ENCODE measurements at places on chromosomes 2 and 18.

DNA sequence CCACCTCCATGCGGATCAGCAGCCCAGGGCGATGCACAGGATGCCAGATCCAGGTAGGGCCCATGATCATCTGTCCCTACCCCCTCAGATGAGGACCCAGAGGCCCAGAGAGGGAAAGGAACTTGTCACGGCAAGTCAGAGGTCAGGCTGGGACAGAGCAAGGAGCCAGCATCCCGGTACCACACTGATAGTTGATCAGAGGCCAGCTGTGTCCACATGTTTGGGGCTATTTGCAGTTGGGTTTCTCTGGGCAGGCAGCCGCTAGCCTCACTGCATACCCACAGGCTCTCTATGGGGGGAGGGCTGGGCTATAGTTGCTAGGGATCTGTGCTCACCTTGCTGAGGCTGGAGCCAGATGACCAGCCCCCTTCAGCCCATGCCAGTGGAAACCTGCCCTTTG is 9.6 kb downstream of the GAREM2 start:
- DNase-seq, result no peak

- no peak for DNase-seq
Observed at GRCh38 chr2:54535599-54536195, 79.6 kb downstream of the SPTBN1 start.

DNA sequence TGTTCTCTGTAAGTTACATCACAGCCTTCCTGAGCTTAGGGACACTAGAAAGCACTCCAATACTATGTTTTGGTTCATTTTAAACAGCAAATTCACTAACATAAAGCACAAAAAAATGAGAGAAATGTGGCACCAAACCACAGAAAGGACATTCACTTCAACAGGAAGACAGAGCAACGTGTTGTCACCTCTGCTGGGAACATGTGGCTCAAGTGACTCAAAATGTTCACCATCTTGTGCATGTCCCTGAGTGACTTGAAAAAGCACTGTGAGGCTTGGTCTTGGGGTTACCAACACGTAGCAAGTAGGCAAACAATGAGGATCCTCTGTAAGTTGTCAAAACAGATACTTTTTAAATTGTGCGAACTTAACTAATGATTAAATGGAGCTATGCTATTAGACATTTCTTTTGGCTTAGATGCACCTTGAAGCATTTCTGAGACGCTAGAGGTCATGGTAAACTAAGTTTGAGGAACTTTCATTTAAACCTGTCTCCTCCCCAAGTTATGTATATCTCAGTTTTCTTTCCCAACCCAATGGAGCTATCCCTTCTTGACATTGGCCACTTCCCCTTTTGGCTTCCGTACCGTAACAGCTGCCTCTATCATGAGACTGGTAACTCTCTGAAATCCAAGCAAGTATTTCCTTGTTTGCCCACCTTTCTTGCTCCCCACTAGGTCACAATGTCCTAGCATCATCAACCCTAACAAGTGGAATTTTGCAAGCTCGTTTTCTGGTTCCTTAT is 14.0 kb upstream of the ST6GAL2 start:
- DNase-seq, result no peak

DNA sequence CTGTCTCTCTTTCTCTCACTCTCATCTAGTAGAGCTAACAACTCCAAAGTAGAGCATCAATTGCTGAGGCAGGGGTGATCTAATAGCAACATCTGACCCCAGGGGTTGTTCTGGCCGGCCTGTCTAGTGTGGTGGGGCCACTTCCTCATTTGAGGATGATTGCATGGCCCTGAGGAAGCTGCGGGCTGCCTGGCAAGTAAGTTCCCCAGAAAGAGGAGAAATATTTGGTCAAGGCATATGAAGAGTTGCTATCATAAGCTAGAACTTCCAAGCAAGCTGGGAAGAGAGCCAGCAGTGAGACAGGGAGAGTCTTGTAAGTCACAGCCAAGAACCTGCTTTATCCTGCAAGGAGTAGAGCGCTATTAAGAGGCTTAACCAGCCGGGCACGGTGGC is 50.8 kb upstream of the TMEM87B start:
- no peak for DNase-seq

GRCh38 chr2:2742726-2743125 is 411.7 kb upstream of the MYT1L start:
- no peak for DNase-seq

DNA sequence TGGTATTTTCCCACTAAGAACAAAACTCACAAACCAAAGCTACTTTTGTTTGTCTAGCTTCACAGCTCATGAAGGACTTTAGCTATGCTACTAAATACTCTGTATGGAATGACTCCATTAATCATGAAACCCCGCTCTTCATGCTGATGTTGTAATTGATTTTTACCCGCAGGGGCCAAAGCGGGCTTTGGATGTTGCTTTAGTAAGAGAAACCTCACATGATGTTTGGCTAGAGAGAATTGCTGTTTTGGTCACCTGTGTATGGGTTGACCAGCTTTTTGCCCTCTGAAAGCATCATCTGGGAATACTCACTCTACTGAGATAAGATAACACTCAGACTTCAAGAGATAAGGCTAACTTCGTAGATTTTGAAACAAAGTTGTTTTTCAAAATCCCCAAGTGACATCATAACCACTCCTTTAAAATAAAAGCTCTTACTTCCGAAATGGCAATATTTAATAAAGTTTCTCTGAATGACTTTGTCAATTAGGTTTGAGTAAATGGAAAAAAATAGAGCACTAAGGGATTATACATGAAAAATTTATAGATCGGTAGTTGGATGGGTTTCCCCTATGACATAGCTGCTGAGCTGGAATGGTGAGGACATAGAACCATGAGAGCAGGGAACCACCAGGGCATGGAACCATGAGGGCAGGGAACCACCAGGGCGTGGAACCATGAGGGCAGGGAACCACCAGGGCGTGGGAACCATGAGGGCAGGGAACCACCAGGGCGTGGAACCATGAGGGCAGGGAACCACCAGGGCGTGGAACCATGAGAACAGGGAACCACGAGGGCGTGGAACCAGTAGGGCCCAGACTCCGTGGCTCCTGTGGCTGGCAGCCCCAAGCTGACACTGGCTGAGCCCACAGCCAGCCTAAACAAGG is 31.9 kb downstream of the ACKR3 start:
- DNase-seq, result no peak

DNA sequence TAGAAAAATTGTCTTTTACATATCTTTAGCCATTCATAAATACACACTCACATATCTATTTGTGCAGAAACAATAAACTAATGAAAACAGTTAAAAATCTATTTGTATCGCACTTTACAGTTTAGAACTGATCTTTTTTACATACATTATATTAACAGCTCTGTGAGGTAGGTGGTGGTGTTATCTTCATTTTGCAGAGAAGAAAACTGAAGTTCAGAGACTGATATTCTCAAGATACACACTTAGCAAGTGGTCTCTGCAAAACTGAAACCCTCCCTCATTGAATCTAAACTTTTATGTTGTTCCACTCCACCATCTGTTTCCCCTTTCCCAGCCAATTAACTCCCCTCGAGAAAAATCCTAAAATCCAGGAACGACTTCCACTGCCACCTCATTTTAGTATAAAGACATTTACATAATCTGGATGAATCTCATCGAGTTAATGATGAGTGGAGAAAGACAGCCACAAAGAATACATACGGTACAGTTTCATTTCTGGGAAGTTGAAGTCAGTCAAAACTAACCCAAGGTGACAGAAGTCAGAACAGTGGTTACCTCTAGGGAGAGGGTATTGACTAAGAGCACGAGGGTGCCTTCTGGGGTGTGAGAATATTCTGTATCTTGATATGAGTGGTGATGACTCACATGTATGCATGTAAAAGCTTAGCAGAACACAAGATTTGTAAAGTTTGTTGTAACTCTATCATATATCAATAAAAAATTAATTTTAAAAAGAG is 524.2 kb upstream of the TCF4 start:
- DNase-seq, result no peak
